Naive thymus-derived CD8-positive, alpha-beta T cell (primary cell): ENCODE measurements at places on chromosomes 11 and 22. TPM values are rescaled to one million over a fixed set of nuclear protein-coding genes. Genes with fewer than 3 reads are reported as not detected.

GRCh38 chr11:96827164-96827563 lies 437.4 kb downstream of the JRKL start:
- H3K27me3 ChIP-seq: no peaks in the 10 kb centered on the region
- H3K27ac ChIP-seq: no peak overlapping the region
- no peak for DNase-seq
- no peak overlapping the region for H3K4me3 ChIP-seq

Gene TRPM5
- total RNA-seq: 0.69 TPM

DNA sequence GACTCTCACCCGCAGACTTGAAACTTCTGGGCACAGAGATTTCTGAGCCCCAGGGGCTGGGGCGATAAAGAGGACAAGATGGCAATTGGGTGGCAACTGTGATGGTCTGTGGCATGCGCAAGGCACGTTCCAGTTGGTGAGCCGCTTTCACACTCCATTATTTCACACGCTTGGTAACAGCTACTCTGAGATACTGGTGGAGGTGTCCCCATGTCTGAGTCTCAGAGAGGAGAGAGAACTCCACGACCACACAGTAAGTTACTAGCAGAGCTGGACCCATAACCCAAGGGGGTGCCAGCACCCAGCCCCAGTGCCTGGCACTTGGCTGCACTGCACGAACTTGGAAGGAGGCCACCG lies 6.0 kb upstream of the KCNJ4 start:
- no peak overlapping the region for H3K4me3 ChIP-seq
- peaks cover 85% of the 10 kb centered on the region for H3K27me3 ChIP-seq
- peaks cover 16% of the 10 kb centered on the region for H3K4me1 ChIP-seq
- DNase-seq: no peak

Gene IFITM1
- 91.0 TPM for total RNA-seq

DNA sequence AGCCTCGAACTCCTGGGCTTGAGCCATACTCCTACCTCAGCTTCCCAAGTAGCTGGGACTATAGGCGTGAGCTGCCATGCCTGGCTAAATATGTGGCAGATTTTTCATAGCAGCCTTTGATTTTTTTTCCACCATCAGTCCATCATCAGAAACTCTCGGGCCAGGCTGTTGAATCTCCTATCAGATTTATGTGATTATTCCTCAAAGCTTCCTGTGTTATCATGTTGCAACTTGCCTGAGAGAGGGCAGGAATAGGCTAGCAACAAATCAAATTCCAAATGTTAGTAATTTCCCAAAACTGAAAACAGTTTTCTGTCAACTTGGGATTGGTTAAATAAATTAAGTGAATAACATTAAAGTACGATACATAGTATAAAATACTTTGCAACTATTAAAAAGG lies 3.4 kb downstream of the LRRC51 start:
- no peak for DNase-seq
- H3K4me1 ChIP-seq: peaks cover 36% of the 10 kb centered on the region
- peak overlapping the region; percentile 44 for H3K27ac ChIP-seq
- no peaks in the 10 kb centered on the region for H3K27me3 ChIP-seq

Gene OR8G5
- not detected for total RNA-seq

GRCh38 chr22:50684986-50685385 lies 12.4 kb downstream of the SHANK3 start:
- no peak overlapping the region for H3K27ac ChIP-seq
- no peaks in the 10 kb centered on the region for H3K36me3 ChIP-seq
- H3K4me3 ChIP-seq: no peak overlapping the region
- no peak for DNase-seq
- H3K4me1 ChIP-seq: peaks cover 4% of the 10 kb centered on the region
- peaks cover 5% of the 10 kb centered on the region for H3K27me3 ChIP-seq

DNA sequence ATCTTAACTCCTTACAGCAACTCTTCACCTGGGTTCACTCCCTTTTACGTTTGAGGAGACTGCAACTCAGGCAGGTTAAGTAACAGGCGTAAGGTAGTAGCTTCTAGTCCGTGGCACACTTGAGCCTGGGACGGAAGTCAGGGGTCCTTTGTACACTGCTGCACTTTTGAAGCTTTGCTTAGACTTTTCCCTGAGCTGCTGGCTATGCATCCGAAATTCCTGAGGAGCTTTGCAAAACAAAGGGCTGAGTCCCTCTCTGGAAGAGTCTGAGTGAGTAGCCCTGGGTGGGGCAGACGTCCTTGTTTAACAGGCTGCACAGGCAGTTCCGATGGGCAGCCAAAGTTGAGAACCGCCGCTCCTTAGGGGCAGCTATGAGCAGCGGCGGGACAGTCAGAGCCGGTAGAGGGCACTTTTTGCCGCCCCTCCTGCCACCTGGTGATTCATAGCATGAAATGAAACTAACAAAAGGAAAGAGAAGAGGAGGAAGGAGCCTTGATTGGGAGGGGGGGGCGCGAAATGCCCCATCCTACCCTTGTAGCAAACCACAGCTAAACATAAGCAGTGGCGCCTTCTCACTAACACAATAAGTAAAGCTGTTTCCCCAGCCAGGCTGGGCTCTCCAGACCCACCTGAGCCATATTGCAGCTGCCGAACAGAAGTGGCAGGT lies 1.4 kb downstream of the TMEM109 start:
- DNase-seq: peak; percentile 65
- peaks cover 9% of the 10 kb centered on the region for H3K36me3 ChIP-seq
- peak overlapping the region; percentile 98 for H3K4me3 ChIP-seq

DNA sequence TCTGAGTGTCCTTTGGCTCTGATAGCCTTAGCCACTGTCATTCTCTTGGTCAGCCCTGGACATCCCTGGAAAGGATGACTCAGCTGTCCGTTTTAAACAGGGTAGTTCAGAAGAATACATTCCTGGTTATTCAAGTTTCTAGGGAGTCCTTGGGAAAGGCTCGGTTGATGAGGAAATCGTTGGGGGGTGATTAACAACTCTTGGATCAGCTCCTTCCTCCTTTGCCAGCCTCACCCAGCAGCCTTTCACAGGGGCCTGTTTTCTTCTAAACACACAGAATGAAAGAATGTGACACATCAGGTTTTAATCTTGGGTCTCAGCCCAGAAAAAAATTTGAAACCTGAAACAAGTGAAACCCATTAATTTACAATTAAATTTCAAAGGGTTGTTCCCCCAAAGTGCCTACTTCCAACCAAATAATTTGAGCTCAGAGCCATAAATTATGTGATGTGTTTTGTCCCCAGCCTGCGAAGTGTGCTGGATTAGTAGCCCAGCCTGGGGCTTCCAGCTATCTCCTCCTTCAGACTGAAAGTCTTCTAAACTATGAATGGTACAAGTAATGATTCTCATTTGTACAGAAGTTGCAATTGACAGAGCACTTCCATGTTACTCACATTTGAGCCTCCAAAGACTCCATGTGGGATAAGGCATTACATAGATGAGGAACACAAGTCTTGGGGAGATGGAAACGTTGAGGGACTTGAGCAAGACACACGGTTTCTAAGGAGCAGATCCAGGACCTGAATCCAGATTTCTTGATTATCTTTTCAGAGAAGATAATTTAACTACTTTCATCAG lies 19.3 kb upstream of the MRGPRX2 start:
- no peak overlapping the region for H3K4me3 ChIP-seq
- DNase-seq: no peak
- peaks cover 11% of the 10 kb centered on the region for H3K27me3 ChIP-seq
- H3K36me3 ChIP-seq: no peaks in the 10 kb centered on the region
